ENCODE measurements at places on chromosomes 2 and 18.

GRCh38 chr18:22467760-22468553 is 50.2 kb upstream of the CTAGE1 start:
- DNase-seq = no peak

DNA sequence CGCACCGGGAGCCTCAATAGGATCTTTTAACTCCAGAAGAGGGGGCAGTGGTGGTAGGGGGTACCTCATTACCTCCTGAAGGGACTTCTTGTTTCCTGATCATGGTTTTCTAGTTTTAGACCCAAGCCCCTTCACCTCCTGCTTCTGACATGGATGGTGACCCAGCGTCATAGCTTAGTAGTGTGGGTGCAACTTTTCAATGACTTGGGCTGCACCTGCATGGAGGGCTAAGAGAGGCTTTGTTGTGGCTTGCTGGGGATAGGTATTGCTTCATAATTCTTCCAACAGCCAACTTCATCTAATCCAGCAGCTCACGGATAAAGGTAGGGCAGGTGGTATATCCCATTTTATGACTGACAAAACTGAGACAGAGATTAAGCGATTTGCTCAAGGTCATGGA is 3.0 kb downstream of the SLC1A4 start:
- no peak for DNase-seq

- no peak for DNase-seq
Measured at GRCh38 chr2:106562268-106563186, 75.4 kb downstream of the CD8B2 start.

DNA sequence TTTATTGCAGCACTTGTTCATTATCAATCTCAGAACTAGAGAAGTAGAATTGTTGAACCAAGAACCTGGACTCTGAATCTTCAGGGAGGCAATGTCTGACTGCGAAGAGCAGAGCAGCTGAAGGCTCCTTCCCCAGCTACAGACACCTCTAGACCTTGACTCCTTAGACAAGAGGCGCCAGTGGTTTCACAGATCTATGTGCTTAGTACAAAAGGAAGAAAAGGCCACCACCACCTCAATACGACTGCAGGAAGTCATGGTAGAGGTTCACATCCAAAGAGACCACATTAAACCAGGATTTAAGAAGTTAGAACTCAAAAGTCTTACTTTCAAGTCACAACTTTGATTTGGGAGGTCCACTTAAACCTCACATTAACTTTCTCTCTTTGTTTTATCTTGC is 158.1 kb upstream of the VRK2 start:
- DNase-seq = no peak

DNA sequence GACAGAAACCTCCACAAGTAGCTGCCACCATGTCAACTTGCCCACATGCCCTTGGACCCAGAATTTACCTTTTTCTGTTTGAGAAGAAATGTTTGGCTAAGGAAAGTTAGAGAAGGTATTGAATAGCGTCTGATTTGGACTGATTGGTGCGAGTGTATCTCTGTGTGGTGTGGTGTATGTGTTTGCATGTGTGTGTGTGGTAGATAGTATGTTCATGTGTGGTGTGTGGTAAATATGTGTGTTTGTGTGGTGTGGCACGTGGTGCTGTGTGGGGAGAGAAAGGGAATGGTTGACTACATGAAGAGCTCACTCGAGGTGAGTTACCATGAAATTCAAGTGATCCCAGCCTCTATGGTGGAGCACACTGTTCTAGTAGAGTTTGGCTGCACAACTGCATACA is 360.8 kb upstream of the SPHKAP start:
- no peak for DNase-seq

DNA sequence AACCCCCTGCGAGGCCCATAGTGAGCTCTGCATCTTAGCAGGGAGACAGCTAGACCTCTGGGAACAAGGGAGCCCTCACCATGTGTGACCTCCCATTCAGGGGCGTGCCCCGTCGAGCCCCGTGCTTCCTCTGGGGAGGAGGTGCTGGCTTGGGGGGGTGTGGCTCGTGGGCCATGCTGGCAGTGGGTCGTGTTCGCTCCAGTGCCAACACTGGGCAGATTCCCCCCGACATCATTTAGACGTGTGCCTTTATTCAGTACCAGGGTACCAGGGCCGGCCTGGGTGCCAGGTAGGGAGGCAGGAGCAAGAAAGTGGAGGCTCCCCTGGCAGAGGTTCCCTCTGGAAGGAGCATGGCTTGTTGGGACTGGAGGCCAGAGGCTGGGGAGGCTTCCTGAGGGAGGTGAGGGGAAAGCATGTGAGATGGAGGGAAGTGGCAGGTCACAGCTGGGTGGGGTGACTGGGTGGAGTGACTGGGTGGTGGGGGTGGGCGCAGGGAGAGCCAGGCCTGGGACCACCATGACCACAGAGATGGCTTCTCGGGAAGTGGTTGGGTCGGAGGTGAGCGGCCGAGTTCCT is 15.2 kb downstream of the GPC1 start:
- no peak for DNase-seq

DNA sequence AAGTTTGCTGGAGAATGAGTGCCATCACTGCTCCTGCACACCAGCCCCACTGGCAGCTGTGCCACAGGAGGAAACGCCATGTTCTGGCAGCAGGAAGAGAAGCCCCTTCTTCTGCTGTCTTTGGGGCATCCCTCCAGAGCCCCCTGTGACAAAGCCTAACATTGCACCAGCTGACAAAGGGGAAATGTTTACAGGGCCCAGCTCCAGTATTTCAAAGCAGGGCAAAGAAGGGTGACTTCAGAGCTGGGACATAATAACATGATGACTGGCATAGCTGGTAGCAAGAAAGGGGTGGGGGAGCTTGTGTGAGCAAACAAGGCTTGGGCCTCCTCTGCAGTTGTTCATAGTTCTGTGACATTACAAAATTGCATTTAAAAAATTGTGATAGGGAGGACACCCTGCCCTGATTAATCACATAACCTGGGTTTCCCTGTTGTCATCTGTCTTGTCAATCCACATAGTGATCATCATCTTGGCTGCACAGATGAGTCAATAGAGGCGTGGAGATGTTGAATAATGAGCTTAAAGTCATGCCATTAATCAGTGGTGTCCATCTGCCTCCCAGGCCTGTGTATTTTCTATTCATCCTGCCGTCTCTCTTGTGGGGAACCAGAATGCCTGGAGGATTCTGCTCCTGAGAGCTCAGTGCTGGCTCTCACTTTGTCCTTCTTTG is 29.1 kb upstream of the PDIA6 start:
- no peak for DNase-seq

Data from activated CD4-positive, alpha-beta T cell treated with anti-CD3 and anti-CD28 coated beads, Interleukin-10, Interleukin-2, amounts not matched to agents 100 ng/mL and 50 ng/mL, durations not matched to agents 16 hours and 8 hours (primary cell).